PC-9 (cell line): ENCODE measurements at places on chromosomes 16 and 17. TPM values are rescaled to one million over a fixed set of nuclear protein-coding genes. Genes with fewer than 3 reads are reported as not detected.

Gene RHBDL3
- 0.25 TPM in 1 of 2 replicates, not detected in the other for total RNA-seq

Gene EVPL
- 60.8 and 77.8 TPM in 2 replicates for total RNA-seq

Gene CCL3
- not detected in 2 replicates for total RNA-seq

Gene KARS1
- total RNA-seq: 101 and 132 TPM in 2 replicates

Gene NLRC3
- not detected in 2 replicates for total RNA-seq

Gene GCGR
- not detected in 2 replicates for total RNA-seq

Gene KRT33A
- total RNA-seq: not detected in 2 replicates

Gene CCT6B
- 3.7 and 8.5 TPM in 2 replicates for total RNA-seq

Gene KRTAP9-8
- not detected in 2 replicates for total RNA-seq

Gene MPV17L
- 0.11 TPM in 1 of 2 replicates, not detected in the other for total RNA-seq

Gene GRAPL
- 0.37 TPM in 1 of 2 replicates, not detected in the other for total RNA-seq

Gene DHRS11
- 18.0 and 24.2 TPM in 2 replicates for total RNA-seq

Gene UBN1
- 42.7 and 44.1 TPM in 2 replicates for total RNA-seq

Gene WNT9B
- total RNA-seq: not detected in 2 replicates

Gene CHST6
- 4.8 and 6.8 TPM in 2 replicates for total RNA-seq

Gene KRTAP9-4
- total RNA-seq: not detected in 2 replicates

Gene VAT1L
- total RNA-seq: not detected in 2 replicates

Gene CCDC40
- 11.0 and 14.2 TPM in 2 replicates for total RNA-seq

Gene ZNF263
- 36.8 and 49.8 TPM in 2 replicates for total RNA-seq

Gene LLGL2
- total RNA-seq: 138 and 156 TPM in 2 replicates

Gene PGAP6
- 41.4 and 45.6 TPM in 2 replicates for total RNA-seq

Gene CHST5
- total RNA-seq: 0.25 and 1.3 TPM in 2 replicates

Gene TPSD1
- not detected in 2 replicates for total RNA-seq

Gene ELOB
- total RNA-seq: 259 and 401 TPM in 2 replicates

Gene TMEM114
- total RNA-seq: not detected in 2 replicates

Gene TRIM72
- total RNA-seq: 0.09 TPM in 1 of 2 replicates, not detected in the other

Gene PDILT
- total RNA-seq: not detected in 2 replicates

Gene PARD6A
- 4.4 and 8.1 TPM in 2 replicates for total RNA-seq

Gene KRTAP2-1
- total RNA-seq: not detected in 2 replicates

Gene CLEC18B
- 0.58 and 2.2 TPM in 2 replicates for total RNA-seq

Gene HIC1
- total RNA-seq: 0.63 and 1.6 TPM in 2 replicates

Gene EFCAB13
- total RNA-seq: 3.2 and 3.3 TPM in 2 replicates

Gene TSNAXIP1
- 1.9 and 2.2 TPM in 2 replicates for total RNA-seq

Gene BCL6B
- total RNA-seq: 0.28 and 0.48 TPM in 2 replicates

Gene KRTAP3-1
- not detected in 2 replicates for total RNA-seq

Gene KAT2A
- 42.1 and 47.6 TPM in 2 replicates for total RNA-seq

Gene TLCD1
- total RNA-seq: 14.7 and 19.4 TPM in 2 replicates

Gene EMP2
- total RNA-seq: 82.5 and 137 TPM in 2 replicates

Gene NKD1
- total RNA-seq: 0.44 and 0.83 TPM in 2 replicates

Gene CACNG3
- not detected in 2 replicates for total RNA-seq

Gene KCNH4
- not detected in 2 replicates for total RNA-seq

Gene RNF167
- 122 and 135 TPM in 2 replicates for total RNA-seq

Gene MT1A
- total RNA-seq: 16.9 and 23.5 TPM in 2 replicates

Gene SLC5A11
- total RNA-seq: 3.7 and 5.7 TPM in 2 replicates

Gene ST6GALNAC2
- 15.5 and 18.7 TPM in 2 replicates for total RNA-seq

Gene NEUROD2
- total RNA-seq: not detected in 2 replicates

Gene CACNG1
- total RNA-seq: not detected in 2 replicates

Gene C17orf78
- total RNA-seq: not detected in 2 replicates

Gene SYCE1L
- 6.2 and 17.9 TPM in 2 replicates for total RNA-seq

Gene DPEP1
- total RNA-seq: not detected in 2 replicates

Gene GPR179
- 0.57 and 0.58 TPM in 2 replicates for total RNA-seq

Gene OR3A1
- not detected in 2 replicates for total RNA-seq

Gene TEKT3
- not detected in 2 replicates for total RNA-seq

Gene TBC1D26
- total RNA-seq: 0.55 and 0.85 TPM in 2 replicates

Gene KRT35
- not detected in 2 replicates for total RNA-seq

Gene GPR142
- total RNA-seq: not detected in 2 replicates

Gene NHLRC4
- total RNA-seq: not detected in 2 replicates

Gene CAVIN1
- 154 and 170 TPM in 2 replicates for total RNA-seq

Gene C17orf107
- 2.6 and 3.1 TPM in 2 replicates for total RNA-seq
